ENCODE measurements at places on chromosomes 1 and 21.

GRCh38 chr1:161162052-161162451, 2.8 kb downstream of the USP21 start:
- DNase-seq = no peak

DNA sequence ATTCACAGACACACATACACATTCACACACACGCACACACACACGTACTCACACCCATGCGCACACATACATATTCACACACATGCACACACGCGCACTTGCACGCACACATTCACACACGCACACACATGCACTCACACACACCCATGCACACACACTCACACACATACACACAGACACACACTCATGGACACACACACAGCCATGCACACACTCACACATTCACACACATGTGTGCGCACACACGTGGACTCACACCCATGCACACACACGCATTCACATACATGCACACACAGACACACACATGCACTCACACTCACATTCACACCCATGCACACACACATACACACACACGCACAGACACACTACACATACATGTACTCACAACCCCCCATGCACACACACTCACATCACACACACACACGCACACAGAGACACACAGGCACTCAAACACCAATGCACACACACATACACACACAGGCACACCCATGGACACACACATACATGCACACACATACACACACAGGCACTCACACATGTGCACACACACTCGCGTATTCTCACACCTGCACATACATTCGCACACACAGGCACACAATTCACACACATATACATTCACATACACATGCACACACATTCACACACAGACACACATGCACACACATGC, 589.1 kb downstream of the PTPRU start:
- no peak for DNase-seq

GRCh38 chr21:37380349-37381323, 14.1 kb downstream of the DYRK1A start:
- peak; percentile 28 for DNase-seq

- no peak for DNase-seq
Observed at GRCh38 chr1:230240446-230241086, 173.5 kb downstream of the GALNT2 start.

DNA sequence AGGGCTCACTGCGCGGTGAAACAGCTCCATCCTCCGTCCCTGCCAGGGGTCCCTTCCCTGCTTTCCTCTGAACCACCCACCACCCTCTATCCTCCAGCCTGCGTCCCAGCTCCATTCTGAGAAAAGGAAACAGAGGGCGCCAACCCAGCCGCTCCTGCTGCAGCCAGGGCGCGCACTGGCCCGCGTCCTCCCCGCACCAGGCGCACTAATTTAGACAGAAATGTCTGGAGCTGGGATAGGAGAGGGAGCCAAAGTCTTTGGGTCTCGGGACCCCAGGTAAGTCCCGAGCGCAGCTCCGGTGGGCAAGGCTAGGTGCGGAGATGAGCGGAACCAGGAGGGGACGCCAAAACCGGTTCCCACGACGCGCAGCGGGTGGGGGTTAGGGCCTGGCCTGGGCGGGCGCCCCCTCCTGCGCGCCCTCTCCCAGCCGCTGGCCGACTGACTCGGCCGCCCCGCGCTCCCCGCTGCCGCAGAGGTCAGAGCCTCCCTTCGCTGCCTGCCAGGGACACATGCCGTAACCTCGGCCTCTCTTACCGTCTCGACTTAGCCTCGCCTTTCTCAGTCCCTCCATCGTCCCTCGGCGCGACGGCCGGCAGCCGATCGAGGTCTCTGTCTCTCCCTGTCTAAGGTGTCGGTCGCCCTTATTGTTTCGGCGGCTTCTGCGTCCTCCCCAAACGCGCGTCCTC, 2.0 kb downstream of the CAMK2N1 start:
- DNase-seq = peak; percentile 69

- DNase-seq = no peak
Observed at GRCh38 chr1:173134800-173135199, 72.3 kb downstream of the TNFSF4 start.

DNA sequence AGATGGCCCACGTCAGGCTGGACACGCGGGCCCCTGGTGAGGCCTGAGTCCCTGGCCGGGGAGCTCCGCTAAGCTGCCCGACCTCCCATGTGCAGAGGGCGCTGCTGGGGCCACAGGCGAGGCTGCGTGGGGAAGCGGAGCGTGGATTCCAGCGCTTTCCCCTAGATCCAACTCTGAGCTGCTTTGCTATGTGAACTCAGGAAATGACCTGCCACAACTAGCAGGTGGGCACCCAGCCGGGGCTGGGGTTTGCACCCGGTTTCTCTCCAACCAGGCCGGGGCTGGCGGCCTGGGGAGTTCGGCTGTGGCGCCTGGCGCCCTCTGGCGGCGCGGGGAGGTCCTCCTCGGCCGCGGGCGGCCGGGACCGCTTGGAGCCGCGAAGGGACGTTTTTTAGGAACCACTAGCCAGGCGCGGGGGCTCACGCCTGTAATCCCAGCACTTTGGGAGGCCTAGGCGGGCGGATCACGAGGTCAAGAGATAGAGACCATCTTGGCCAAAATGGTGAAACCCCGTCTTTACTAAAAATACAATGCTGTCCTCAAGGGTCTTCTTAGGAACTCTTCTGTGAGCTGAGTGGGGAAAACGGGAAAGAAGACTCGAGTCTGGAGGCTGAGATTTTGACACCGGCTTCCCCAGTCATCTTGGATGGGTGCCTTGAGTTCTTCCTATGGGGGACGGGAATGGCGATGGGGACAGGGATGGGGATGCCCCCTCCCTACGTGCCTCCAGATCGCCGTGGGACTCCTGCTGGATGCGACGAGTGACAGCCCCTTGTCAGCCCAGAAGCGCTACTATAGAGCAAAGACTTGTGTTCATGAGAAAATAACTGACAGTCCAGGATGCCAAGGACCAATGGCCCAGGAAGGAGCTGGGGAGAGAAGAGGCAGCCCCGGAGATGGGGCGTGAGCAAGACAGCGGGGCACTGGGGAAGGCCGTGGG, 12.6 kb downstream of the PYCR2 start:
- no peak for DNase-seq

GRCh38 chr1:176066709-176067108, 140.4 kb downstream of the COP1 start:
- DNase-seq = no peak

- DNase-seq = no peak
Observed at GRCh38 chr1:201719812-201720521, 109.0 kb upstream of the IPO9 start.

- peak; percentile 91 for DNase-seq
Observed at GRCh38 chr1:154999571-155000410, 2.8 kb upstream of the ZBTB7B start.

DNA sequence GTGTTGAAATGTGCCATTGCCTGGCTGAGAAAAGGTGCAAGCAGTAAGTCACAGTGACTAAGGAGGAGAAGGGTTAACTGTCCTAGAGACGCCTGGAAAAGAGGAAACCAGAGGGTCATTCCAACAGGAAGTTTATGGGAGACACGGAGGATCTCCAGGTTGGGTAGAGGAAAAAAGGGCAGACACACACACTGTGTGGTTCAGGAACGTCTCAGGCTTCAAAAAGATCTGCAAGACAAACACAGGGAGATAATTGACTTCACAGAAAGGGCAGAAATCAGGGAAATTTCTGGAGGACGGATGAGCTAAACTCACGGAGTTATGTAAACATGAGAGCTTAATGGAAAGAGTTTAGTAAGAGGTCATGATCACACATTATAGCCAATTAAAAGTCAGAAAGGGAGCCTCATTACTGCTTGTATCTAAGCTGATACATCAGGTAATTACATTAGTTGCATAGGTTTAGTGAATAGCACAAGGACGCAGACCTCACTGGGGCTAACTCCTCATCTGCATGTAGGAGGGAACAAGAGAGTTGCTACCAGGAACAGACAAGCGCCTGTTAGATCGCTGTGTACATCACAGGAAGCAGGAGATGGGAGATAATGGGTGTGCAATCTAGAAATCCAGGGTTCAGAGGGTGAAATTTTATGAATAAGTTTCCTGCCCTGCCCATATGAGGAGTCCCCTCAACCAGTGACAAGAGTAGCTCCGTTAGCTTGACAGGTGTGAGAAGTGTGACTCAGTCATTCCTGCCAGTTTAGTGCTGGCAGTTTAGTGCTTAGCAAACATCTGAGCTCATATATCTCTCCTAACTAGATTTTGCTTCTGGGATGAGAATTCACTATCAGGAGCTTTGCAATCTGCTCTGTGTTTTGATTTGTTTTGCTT, 96.6 kb upstream of the TNR start:
- peak; percentile 93 for DNase-seq

DNA sequence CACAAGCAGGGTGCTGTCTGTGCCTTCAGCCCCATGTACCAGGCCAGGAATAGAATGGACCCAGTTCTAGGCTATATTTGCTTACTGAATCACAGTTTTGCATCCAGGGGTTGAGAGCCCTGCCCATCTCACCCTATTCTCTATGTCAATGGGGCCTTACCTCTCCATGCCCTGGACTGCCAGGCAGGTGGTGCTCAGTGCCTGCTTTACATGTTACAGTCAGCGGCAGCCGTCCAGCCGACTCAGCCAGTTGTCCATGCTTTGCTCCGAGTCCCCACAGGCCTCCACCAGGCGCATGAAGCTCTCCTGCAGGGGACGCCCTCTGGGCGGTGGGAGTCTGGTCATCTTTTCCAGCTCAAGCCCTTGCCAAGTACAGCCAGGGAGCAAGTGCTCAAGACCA, 12.2 kb upstream of the FAM167B start:
- DNase-seq = no peak

- DNase-seq = no peak
Observed at GRCh38 chr1:208303743-208304712, 59.8 kb upstream of the PLXNA2 start.

DNA sequence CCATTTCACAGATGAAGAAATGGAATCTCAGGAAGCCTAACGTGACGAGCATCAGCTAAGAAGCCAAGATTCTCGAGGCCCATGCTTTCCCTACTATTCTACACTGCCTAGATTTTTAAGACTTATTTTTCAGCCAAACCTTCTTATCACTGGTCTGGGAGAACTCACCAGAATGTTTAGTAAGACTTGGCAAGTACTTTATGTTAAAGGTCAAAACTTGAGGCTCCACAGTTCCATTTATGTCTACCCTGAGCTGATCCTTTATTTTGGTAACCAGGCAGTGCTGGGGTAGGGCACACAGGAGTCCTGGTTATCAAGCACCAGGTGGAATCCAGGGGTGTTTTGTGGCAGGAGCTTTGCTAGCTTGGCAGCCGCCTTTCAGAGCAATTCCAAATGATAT, 16.8 kb downstream of the PLXNA2 start:
- no peak for DNase-seq

DNA sequence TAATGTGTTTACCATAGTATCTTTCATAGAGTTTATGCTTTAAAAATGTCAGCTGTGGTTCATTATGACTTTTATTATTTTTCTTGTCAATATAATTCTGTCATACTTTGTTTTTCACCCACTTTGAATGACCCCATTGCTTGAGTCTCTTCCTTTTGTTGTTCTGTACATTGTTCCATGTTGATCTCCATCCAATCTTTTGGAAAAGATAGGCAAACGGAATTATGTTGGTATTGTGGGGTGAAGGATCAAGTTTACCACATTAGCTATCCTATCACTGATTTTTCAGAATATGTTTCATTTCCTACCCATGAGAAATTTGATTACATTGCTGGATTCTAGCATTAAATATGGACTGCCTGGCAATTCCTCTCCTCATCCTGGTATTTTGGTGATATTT, 196.6 kb downstream of the NFIA start:
- DNase-seq = no peak

DNA sequence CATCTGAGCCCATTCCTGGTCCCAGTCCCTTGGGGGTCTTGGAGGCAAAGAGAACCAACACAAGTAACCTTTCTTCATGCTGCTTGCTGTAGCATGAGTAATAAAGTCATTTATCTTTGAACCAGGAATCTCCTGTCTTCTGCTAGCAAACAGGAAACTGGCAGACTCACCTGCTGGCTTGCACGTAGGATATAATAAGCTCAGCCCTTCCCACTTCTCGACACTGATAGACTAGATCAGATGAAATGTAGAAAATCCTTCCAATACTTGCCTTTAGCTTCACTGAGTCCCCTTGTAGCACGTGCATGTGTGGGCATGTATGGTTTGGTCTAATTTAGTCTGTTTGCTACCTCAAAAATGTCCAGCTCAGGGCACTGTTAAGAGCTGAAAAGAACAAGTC, 6.5 kb upstream of the TFF2 start:
- DNase-seq = peak; percentile 18

- DNase-seq = no peak
Observed at GRCh38 chr1:160628799-160629263, 18.0 kb downstream of the SLAMF1 start.

GRCh38 chr1:84849357-84849975, 43.5 kb downstream of the LPAR3 start:
- DNase-seq = no peak

GRCh38 chr1:97170300-97170699, 448.7 kb downstream of the PTBP2 start:
- DNase-seq = no peak

DNA sequence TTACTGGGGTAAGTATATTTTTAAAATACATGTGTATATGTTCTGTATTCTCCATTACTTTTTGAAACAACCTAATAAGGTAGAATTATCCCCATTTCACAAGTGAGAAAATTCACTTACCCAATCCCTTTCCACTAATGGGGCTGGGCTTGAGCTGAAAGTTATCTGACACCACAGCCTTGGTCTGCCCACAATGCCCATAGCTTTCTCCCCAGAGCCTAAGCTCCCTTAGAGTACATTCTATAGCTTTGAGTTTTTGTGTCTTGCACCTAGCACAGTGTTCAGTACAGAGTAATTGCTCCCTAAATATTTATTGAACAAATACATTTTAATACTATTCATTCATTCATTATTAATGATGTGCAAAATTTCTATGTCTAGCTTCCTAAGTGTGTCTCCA, 152.7 kb upstream of the RUNX1 start:
- no peak for DNase-seq

GRCh38 chr1:189567890-189568289, 909.8 kb downstream of the BRINP3 start:
- DNase-seq = peak; percentile 12

- no peak for DNase-seq
Observed at GRCh38 chr1:30780409-30780808, 22.8 kb upstream of the LAPTM5 start.

All from DMS53 (cell line).